Ascending aorta (tissue), 2 donors: ENCODE measurements at places on chromosomes 1 and 21. TPM values are rescaled to one million over a fixed set of nuclear protein-coding genes. Genes with fewer than 3 reads are reported as not detected.

DNA sequence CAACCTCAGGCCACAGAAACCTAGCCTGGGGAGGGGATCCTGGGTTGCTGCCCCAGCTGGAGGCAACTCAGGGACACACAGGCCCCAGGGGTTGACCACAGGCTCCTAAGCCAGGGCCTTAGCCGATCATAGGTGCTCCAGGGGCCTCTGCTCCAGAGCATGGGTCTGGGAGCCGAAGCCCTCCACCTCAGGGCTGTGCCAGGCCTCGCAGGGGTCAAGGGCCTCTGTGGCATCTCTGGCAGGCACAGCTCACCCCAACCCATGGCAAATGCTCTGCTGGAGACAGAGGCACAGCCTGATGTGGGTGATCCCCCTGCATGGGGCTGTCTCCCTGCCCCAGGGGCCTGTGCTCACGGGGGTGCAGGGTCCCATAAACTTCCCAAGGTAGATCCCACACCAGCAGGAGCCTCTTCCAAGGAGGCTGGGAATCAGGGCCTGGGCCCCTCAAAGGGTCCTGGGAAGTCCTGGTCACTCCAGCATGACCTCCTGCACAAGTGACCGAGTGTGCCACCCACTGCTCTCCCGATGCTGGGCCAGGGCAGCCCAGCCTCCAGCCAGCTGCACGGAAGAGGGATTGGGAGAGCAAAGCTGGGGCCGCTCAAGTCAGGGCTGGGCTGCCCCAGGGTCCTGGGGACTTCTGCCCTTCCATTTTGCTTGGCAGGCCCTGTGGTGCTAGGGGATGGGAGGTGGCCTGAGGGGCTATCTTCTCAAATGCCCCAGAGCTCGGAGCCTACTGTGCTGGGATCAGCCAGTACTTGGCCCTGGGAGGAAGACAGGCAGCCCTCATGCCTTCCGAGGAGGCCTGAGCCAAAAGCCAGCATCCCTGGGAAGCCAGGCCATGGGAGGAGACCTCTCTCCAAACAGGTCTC is 22.2 kb upstream of the PRSS38 start:
- peak overlapping the region; percentile 33 for H3K27ac ChIP-seq
- peaks cover 16% of the 10 kb centered on the region for H3K4me1 ChIP-seq
- no peak overlapping the region for H3K4me3 ChIP-seq
- H3K36me3 ChIP-seq: no peaks in the 10 kb centered on the region
- H3K27me3 ChIP-seq: no peaks in the 10 kb centered on the region

DNA sequence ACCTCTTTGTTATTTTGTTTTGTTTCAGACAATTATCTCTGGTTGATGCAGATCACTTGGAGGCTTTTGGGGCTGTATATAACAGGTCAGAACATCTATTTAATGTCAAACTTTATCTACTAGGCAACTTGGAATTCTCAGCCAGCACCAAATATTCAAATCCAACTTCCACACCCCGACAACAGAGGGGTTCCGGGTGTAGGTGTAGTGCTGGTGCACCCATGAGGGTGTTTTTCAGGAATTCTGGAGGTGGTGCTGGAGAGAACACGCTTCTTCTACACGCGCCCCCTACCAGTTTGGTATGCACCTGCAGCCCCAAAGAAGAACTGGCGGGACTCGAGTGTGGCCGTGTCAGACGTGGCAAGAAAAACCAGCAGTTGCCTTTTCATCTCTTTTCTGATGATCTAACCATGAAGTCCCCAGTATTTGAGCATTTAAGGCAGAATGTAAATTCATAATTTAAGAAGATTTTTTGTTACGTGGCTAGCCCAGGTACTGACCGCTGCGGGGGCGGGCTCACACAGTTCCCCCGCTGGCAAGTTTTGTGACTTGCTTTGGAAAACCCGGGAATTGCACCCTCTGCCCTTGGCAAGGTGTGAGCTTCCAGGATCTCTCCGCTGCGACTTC is 462 bp upstream of the TLCD4 start:
- peak overlapping the region; percentile 85 for H3K4me3 ChIP-seq
- H3K27me3 ChIP-seq: no peaks in the 10 kb centered on the region
- H3K4me1 ChIP-seq: peaks cover 4% of the 10 kb centered on the region
- peak; percentile 79 for DNase-seq
- no peaks in the 10 kb centered on the region for H3K36me3 ChIP-seq

- no peak overlapping the region for H3K4me3 ChIP-seq
- no peaks in the 10 kb centered on the region for H3K27me3 ChIP-seq
- DNase-seq: no peak
- no peaks in the 10 kb centered on the region for H3K36me3 ChIP-seq
- H3K4me1 ChIP-seq: no peaks in the 10 kb centered on the region
Measured at GRCh38 chr1:232012773-232013386, 386.3 kb downstream of the DISC1 start.

- H3K27me3 ChIP-seq: no peaks in the 10 kb centered on the region
- no peak for DNase-seq
- H3K4me1 ChIP-seq: no peaks in the 10 kb centered on the region
- H3K4me3 ChIP-seq: no peak overlapping the region
- peaks cover 5% of the 10 kb centered on the region for H3K36me3 ChIP-seq
Measured at GRCh38 chr1:112478314-112478713, 30.5 kb upstream of the WNT2B start.

DNA sequence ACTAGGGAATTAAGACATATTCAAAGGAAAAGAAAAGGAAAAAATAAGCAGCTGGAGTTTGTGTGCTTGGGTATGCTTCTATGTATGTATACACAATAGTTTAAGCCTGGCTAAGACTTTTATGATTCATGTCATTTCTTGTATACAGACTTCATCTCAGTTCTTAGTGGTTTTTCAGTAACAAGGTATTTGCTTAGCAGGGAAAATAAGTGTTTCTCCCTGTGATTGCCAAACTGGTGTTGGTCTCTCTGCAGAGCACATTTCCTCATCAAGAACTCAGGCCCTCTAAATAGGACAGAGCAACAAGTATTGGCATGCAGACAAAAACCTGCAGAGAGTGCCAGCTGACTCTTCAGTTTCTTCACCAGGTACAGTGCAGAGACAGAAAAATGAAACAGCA is 484.4 kb upstream of the ZRANB2 start:
- H3K4me3 ChIP-seq: no peak overlapping the region
- no peaks in the 10 kb centered on the region for H3K36me3 ChIP-seq
- no peaks in the 10 kb centered on the region for H3K4me1 ChIP-seq
- DNase-seq: no peak
- no peak overlapping the region for H3K27ac ChIP-seq
- no peaks in the 10 kb centered on the region for H3K27me3 ChIP-seq

DNA sequence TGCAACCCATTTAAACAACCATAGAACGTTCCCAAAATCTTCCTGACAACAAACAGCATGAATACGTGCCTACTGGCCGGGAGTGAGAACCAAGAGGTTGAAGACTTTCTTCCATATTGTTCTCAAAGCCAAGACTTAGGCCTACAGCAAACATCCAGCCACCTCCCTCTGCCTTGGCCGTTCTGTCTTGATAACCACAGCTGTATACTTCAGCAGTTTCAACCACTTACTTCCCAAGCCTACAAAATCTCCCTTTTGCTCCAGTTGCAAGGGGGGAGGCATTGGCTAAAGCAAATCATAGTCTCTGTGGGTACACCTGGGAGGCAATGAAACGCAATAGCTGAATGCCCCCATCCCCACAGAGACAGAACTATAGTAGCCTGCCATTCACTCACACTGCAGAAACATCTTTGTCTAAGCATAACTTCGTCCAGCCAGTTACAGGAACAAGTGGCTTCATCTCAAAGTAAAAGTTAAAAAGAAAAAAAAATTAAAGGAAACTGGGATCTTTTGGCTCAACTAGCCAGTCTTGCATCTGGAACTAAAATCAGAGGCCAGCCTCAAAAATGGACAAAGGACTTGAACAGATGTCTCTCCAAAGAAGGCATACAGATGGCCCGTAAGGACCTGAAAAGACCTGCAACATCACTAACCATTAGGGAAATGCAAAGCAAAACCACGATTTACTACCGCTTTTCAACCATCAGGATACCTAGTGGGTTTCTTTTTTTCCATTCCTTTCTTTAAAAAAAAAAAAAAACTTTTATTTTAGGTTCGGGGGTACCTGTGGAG is 186.0 kb downstream of the PSMG1 start:
- H3K4me1 ChIP-seq: peaks cover 10% of the 10 kb centered on the region
- H3K27me3 ChIP-seq: no peaks in the 10 kb centered on the region

The NMNAT2 gene
- 0.53 TPM for total RNA-seq

The MRPL55 gene
- total RNA-seq: 23.6 TPM

The CLCA2 gene
- total RNA-seq: not detected
